Skin of body (tissue), 3 donors: ENCODE measurements at places on chromosomes 5 and 9.
A peak's percentile ranks its signal among the peaks of the same experiment; 100 is the strongest.

DNA sequence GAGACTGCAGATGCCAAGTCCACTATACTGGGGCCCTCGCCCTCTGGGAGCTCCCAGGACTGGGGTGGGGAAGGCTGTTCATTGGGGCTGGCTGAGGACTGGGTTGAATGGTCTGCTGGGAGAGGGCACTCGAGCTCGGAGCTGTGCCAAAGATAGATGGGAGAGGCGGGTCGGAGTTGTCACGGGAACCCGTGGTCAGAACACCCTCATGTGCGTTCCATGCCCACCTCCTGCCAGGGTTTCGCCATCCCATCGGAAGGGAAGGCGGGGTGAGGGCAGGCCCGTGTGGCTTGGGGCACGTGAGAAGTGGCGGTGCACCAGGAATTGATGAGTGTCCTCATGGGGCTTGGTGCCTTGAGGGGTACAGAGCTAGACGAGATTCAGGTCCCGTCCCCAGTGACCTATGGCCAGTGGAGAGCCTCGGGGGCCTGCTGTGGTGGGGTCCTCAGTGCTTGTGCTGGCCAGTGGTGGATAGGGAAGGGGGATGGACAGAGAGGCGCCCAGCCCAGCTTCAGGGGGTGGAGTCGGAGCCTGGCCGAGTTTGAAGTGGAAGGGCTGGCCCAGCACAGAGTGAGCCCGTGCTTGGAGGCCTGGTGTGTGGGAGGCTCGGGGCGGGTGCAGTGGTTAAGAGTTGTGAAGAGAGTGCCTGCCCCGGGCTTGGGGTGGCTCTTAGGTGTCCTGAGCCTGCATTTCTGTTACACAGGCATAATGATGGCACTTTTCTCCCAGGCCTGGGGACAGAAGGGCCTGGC, 4.3 kb downstream of the CACFD1 start:
- DNase-seq = no peak

DNA sequence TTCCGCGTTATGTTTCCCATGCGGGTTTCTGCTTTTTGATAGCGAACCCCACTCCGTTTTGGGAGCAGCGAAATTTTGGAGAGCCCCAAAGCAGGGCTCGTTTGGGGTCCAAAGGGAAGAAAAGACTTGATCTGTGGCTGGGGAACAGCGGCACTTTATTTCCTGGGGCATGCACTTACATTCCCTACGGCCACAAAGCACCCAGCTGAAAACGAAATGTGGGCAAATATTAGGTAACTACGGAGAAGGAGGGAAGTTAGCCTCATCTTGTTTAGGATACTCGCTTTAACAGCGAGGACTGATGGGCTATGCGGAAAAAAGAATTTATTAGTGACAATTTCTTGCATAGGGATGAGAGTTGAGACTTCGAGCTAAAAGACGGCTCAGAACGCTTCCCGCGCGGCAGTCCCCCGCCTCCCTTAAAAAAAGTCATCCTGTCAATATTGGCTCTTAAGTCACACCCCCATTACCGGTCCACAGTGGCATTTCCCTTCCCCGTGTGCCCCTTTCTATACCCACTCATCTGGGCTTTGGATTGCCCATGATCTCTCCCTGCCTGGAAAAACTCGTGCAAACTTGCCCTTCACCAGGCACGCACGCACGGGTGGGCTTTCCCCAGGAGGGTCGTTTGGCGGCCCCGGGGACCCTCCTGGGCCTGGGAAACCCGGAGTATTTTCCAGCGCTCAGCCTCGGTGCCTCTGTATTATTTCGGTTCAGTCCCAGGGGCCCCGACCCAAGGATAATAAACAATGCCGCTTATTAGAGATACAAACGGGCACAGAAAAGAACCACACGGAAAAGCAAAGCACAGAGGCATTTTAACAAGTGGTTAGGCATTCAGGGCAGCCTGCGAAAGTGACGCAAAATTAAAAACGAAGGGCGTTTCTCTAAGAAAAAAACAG, 35.8 kb upstream of the NFIB start:
- no peak for DNase-seq

GRCh38 chr5:179308563-179309382, 36.5 kb downstream of the ADAMTS2 start:
- no peak for DNase-seq

GRCh38 chr9:1051210-1051583, 1.0 kb downstream of the DMRT2 start:
- DNase-seq = no peak

GRCh38 chr5:102306121-102306520, 10.0 kb upstream of the SLCO4C1 start:
- no peak for DNase-seq

GRCh38 chr9:123131993-123132392, 98.5 kb downstream of the GPR21 start:
- DNase-seq = no peak

- peak; percentile 74 for DNase-seq
Observed at GRCh38 chr9:112074250-112075008, 100.7 kb downstream of the SUSD1 start.

DNA sequence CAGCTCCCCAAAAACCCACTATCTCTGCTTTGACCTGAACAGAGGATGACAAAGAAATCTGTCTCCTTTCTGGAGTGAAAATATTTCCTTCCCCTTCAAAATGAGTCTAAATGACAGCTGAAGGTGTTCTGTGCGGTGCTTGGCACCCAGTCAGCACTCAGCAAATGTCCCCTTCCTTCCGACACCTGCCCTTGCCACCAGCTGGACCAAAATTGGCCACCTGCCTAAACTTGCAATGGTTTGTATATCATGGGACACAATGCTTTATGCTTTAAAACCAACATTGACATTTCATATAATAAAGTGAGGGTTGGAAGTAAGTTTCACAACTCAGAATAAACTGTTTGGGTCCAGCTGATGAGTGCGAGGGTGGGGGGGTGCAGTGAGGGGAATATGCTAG, 7.5 kb upstream of the TTC1 start:
- no peak for DNase-seq

- DNase-seq = no peak
Observed at GRCh38 chr5:13740471-13740870, 204.0 kb downstream of the DNAH5 start.

GRCh38 chr9:86350006-86350760, 4.0 kb downstream of the TUT7 start:
- DNase-seq = no peak

GRCh38 chr5:91125916-91126315, 257.2 kb downstream of the ARRDC3 start:
- peak; percentile 25 for DNase-seq

GRCh38 chr5:172788771-172789686, 18.0 kb upstream of the DUSP1 start:
- DNase-seq = no peak
